CD4-positive, CD25-positive, alpha-beta regulatory T cell (primary cell): ENCODE measurements at places on chromosomes 1 and 21.

DNA sequence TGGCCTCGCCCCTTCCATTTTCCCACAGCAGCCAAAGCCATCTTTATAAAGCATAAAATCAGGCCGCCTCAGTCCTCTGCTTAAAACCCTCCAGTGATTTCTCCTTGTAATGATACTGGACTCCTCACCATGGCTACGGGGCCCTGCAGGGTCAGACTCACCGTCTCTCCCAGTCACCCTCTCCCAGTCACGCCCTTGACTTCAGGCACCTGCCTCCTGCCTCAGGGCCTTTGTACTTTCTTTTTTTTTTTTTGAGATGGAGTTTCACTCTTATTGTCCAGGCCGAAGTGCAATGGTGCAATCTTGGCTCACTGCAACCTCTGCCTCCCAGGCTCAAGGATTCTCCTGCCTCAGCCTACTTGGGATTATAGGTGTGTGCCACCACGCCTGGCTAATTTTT is 47.8 kb downstream of the PIK3CD start:
- H3K36me3 ChIP-seq, result peaks cover 32% of the 10 kb centered on the region
- peaks cover 21% of the 10 kb centered on the region for H3K4me1 ChIP-seq
- no peaks in the 10 kb centered on the region for H3K27me3 ChIP-seq
- H3K4me3 ChIP-seq, result no peak overlapping the region

DNA sequence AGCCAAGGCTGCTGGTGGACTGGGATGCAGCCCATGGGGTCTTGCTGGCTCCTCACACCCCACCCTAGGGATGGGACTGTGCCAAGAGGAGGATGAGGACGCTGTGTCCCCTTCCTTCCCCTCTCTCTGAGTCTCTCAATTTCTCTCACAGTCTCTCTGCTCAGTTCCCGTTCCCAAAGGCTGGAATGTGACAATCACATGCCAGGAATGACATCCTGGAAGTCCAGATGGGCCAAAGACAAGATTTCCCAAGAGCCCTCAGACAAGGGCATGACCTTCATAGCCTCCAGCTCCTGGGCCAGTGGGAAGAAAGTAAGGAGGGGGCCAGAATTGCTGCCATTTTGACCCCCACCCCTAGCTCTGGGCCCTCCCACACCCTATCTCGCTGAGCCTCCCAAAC is 7.6 kb upstream of the CDCP2 start:
- no peak overlapping the region for H3K4me3 ChIP-seq
- no peaks in the 10 kb centered on the region for H3K36me3 ChIP-seq
- DNase-seq, result no peak

DNA sequence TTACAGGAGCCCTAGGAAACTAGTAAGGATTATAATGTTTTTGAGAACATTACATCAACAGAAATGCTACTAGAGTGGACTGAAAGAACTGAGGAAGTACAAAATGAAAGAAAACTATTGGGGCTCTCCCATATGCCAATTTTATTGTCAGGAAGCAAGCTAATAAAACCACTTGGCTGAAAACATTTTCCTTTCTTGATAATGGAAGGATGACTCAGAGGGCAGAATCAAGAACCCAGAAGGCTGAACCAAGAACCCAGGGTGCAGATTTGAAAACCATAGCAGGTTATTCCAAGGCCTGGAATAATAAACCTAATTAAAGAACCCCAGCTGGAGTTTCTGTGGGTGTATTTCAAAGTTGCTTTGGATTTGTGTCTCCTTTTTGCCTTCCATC is 70.7 kb downstream of the RPE65 start:
- DNase-seq, result no peak
- H3K27me3 ChIP-seq, result no peaks in the 10 kb centered on the region
- no peaks in the 10 kb centered on the region for H3K36me3 ChIP-seq
- H3K4me1 ChIP-seq, result no peaks in the 10 kb centered on the region
- no peak overlapping the region for H3K27ac ChIP-seq
- H3K4me3 ChIP-seq, result no peak overlapping the region

DNA sequence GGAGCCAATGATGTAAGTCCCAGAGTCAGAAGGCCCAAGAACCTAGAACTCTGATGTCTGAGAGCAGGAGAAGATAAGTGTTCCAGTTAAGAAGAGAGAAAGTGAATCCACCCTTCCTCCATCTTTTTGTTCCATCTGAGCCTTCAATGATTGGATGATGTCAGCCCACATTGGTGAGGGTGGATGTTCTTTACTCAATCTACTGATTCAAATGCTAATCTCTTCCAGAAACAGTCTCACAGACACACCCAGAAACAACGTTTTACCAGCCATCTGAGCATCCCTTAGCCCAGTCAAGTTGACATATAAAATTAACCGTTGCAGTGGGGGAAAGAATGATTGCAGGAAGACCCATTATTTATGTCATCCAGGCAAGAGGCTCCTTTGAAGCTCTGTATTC is 16.5 kb upstream of the RNF220 start:
- DNase-seq, result no peak
- no peaks in the 10 kb centered on the region for H3K4me1 ChIP-seq
- H3K4me3 ChIP-seq, result no peak overlapping the region
- H3K27ac ChIP-seq, result no peak overlapping the region

DNA sequence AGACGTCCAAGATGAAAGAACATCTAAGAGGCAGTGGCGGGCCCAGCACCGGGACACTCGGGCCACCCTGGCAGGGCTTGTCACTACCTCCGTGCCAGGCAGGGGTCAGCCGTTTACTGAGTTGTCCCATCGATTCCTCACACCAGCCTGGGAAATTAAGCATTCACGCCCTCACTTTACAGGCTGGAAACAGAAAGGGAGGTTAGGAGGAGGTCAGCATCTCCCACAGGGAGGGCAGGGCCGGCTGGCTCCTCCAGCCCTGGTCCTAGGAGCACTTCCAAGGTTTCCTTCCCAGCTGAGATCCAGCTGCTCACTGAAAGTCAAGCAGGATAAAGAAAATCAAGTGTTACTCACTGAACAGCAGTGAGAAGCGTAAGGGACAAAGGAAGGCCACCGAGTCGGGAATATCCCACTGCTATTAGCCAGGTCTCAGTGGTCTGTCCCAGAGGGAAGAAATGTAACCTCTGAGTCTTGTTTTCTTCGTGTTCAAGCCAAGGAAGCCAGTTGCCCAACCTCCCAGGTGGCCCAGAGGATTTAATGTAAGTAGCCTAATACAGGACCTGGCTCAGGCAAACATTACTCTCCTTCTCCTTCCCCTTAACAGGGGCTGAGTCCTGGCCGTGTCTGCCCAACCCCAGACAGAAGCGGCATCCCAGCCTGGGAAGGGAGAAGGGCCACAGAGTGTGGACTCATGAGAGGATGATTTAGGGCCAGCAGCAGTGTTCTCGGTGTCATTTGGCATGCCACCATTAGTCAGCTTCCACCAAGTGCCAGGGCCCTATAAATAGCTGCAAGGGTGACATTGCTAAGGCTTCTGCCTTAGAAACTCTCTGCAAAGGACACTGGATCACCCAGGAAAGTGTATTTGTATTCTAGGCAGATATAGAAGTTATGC is 203.1 kb upstream of the GALNT2 start:
- no peaks in the 10 kb centered on the region for H3K27me3 ChIP-seq
- no peaks in the 10 kb centered on the region for H3K4me1 ChIP-seq

DNA sequence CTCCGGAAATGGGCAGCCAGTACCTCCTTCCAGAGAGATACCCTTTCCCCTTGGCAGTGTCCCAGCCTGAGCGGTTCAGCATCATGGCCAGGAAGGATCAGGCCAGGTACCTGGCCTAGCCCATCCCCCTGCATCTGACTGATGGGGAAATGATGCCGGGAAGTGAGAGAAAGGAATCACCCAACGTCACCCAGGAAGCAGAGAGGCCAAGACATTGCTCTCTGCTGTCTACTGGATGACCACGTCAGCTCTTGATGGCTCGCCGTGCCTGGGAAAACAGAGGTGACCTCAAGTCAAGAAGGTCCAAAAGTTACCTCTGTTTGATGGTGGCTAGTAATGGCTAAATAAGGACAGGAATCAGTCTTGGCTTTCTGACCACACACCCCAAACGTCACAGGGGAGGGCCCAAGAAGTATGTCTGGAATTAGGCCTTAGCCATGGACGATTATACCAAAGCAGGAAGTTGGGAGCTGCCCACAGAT is 79.0 kb downstream of the MRPL37 start:
- no peak overlapping the region for H3K4me3 ChIP-seq
- no peak for DNase-seq
- peaks cover 6% of the 10 kb centered on the region for H3K4me1 ChIP-seq
- H3K27me3 ChIP-seq, result no peaks in the 10 kb centered on the region

- H3K4me1 ChIP-seq, result no peaks in the 10 kb centered on the region
- no peak overlapping the region for H3K4me3 ChIP-seq
- no peaks in the 10 kb centered on the region for H3K36me3 ChIP-seq
These were observed 17.2 kb upstream of the PRSS38 start for GRCh38 chr1:227798078-227798802.

DNA sequence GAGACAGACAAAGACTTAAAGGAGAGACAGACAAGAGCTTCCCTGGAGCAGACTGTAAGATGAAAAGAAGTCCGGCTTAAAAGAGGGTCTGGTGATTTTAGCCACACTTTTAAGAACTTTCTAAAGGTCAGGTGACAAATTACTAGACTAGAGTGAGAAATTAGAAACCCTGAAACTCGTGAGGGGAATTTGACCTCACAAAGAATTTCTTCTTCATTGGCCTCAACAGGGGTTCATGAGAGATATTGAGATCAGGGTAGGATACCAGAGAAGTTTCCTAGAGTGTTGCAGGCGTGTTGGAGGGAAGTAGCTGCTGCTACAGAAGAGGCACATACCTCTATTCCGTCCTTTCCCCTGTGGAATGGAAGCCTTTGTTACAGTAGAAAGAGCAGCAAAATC is 884.4 kb downstream of the KCNT2 start:
- DNase-seq, result no peak
- H3K36me3 ChIP-seq, result no peaks in the 10 kb centered on the region
- H3K27ac ChIP-seq, result no peak overlapping the region
- H3K27me3 ChIP-seq, result no peaks in the 10 kb centered on the region
- H3K4me1 ChIP-seq, result no peaks in the 10 kb centered on the region

GRCh38 chr1:109615879-109616278 is 3.5 kb downstream of the GNAT2 start:
- peak; percentile 22 for DNase-seq
- H3K4me3 ChIP-seq, result no peak overlapping the region
- no peak overlapping the region for H3K27ac ChIP-seq
- H3K27me3 ChIP-seq, result peaks cover 2% of the 10 kb centered on the region
- H3K4me1 ChIP-seq, result peaks cover 17% of the 10 kb centered on the region
